ENCODE measurements at places on chromosomes 5 and 9. TPM values are rescaled to one million over a fixed set of nuclear protein-coding genes. Genes with fewer than 3 reads are reported as not detected.

S1PR3 gene
- not detected for total RNA-seq

FGF1 gene
- not detected for total RNA-seq

PLAC8L1 gene
- total RNA-seq, result not detected

TLE4 gene
- 101 TPM for total RNA-seq

DNA sequence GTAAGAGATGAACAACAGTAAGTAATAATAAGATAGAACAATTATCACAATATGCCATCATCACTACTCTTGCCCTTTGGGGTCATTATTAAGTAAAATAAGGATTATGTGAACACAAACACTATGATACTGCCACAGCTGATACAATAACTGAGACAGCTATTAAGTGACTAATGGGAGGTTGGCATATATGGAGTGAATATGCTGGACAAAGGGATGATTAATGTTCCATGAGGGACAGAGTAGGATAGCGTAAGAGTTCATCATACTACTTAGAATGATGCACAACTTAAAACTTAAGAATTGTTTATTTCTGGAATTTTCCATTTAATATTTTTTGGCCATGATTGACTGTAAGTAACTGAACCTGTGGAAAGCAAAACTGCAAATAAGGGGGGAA is 16.6 kb downstream of the POU5F2 start:
- H3K36me3 ChIP-seq, result no peaks in the 10 kb centered on the region
- H3K27me3 ChIP-seq, result no peaks in the 10 kb centered on the region
- H3K4me1 ChIP-seq, result no peaks in the 10 kb centered on the region

DNA sequence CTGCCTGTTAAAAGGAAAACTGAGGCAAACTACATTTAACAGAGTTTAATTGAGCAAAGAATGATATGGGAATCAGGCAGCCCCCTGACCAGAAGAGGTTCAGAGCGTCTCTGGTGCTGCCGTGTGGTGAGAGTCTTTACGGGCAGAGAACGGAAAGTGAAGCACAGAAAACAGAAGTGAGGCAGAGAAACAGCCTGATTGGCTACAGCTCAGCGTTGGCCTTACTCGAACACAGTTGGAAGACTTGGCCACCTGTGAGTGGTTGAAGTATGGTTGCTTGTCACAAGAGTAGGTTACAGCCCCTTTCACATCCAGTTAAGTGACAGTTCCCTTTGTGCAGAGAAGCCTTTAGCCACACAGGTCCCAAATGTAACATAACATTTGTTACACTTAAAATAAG is 16.9 kb upstream of the FBP1 start:
- no peaks in the 10 kb centered on the region for H3K36me3 ChIP-seq
- no peak overlapping the region for H3K27ac ChIP-seq
- peak overlapping the region; percentile 10 for H3K4me3 ChIP-seq
- DNase-seq, result peak; percentile 29

DNA sequence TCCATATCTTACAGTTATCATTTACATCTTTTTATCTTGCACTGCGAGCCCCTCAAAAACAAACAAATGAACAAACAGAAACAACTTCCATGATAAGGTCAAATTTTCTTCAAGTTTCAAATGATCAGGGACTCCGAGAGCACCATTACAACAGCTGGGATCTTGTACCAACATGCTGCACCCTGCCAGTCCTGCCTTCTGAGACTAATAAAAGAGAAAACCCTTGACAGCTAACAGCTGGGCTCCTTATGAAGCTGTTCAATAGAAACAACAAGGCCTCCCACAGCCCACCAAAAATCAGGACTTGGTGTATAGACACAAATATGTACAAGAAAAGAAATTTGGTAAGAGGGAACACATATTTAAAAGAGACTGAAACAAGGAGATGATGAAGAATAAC is 985.3 kb upstream of the DMAC1 start:
- H3K4me1 ChIP-seq, result no peaks in the 10 kb centered on the region
- H3K27ac ChIP-seq, result no peak overlapping the region
- no peak for DNase-seq
- no peak overlapping the region for H3K4me3 ChIP-seq
- no peaks in the 10 kb centered on the region for H3K36me3 ChIP-seq
- H3K27me3 ChIP-seq, result no peaks in the 10 kb centered on the region

GRCh38 chr5:72305194-72306142 is 14.6 kb downstream of the MRPS27 start:
- H3K4me1 ChIP-seq, result peaks cover 13% of the 10 kb centered on the region
- H3K27ac ChIP-seq, result no peak overlapping the region
- DNase-seq, result no peak
- no peak overlapping the region for H3K4me3 ChIP-seq
- no peaks in the 10 kb centered on the region for H3K27me3 ChIP-seq

GRCh38 chr5:113759505-113759904 is 246.0 kb downstream of the YTHDC2 start:
- H3K4me1 ChIP-seq, result no peaks in the 10 kb centered on the region
- H3K27ac ChIP-seq, result no peak overlapping the region
- DNase-seq, result no peak

DNA sequence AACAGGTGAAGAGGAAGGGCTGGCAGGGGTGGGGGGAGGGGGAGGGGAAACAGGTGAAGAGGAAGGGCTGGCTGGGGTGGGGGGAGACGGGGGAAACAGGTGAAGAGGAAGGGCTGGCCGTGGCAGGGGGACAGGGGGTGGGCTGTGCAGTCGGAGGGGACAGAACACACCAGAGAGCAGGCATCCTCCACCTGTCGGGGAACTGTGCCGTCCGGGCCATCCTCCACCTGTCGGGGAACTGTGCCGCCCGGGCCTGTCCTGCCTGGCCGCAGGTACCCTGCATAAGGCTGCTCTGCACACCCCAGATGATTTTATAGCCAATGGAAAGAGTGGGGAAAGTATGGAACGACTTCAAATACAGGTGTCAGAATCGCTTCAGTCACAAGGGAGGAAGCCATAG is 32.5 kb upstream of the PPP1R26 start:
- no peaks in the 10 kb centered on the region for H3K4me1 ChIP-seq
- no peak for DNase-seq
- no peak overlapping the region for H3K27ac ChIP-seq
- no peaks in the 10 kb centered on the region for H3K27me3 ChIP-seq
- no peaks in the 10 kb centered on the region for H3K36me3 ChIP-seq

DNA sequence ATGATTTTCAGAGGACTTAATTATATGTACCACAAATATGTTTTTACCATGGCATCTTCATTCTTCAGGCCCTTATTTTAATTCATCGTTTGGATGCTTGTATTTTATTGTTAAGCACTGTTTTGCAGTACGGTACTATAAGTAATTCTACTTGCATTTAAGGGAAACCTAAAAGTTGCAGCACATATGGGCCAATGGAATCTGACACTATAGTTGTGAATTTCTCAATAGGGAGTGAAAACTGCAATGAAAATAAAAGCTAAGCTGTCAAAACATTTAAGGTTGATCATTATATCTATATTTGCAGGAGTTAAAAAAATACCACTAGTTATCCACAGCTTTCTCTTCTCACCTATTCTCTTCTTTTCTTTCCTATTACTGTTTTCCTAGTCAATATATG is 1071.8 kb downstream of the MAT2B start:
- H3K27me3 ChIP-seq, result no peaks in the 10 kb centered on the region
- DNase-seq, result no peak
- H3K36me3 ChIP-seq, result no peaks in the 10 kb centered on the region
- H3K4me1 ChIP-seq, result no peaks in the 10 kb centered on the region

- no peak overlapping the region for H3K27ac ChIP-seq
- no peaks in the 10 kb centered on the region for H3K36me3 ChIP-seq
- no peaks in the 10 kb centered on the region for H3K4me1 ChIP-seq
- no peak overlapping the region for H3K4me3 ChIP-seq
- no peak for DNase-seq
Measured at GRCh38 chr5:176171171-176171760, 67.0 kb upstream of the SIMC1 start.

- no peak overlapping the region for H3K27ac ChIP-seq
- no peaks in the 10 kb centered on the region for H3K27me3 ChIP-seq
- DNase-seq, result no peak
- H3K4me1 ChIP-seq, result peaks cover 13% of the 10 kb centered on the region
- H3K4me3 ChIP-seq, result no peak overlapping the region
Measured at GRCh38 chr9:33467526-33467925, 6.2 kb downstream of the NOL6 start.

DNA sequence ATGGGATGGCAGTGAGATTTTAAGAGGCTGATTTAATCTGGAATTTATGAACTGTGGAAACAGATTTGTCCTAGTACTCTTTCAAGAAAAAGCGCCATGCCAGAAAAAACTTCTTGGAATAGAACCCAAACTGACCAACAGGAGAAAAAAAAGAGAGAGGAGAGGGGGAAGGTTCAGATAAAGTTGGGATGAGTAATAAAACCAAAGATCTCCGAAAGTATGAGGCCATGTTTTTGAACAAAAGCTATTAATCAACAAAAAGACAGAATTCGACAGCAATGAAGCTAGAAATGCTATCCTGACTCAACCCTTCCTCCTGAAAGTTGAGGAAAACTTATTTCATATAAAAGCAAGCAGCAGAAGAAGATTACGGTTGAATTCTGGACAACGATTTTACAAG is 135.5 kb downstream of the CEMIP2 start:
- H3K27ac ChIP-seq, result no peak overlapping the region
- no peaks in the 10 kb centered on the region for H3K36me3 ChIP-seq
- H3K27me3 ChIP-seq, result no peaks in the 10 kb centered on the region
- no peaks in the 10 kb centered on the region for H3K4me1 ChIP-seq
- DNase-seq, result no peak
- H3K4me3 ChIP-seq, result no peak overlapping the region

- no peak overlapping the region for H3K27ac ChIP-seq
- no peak overlapping the region for H3K4me3 ChIP-seq
- H3K36me3 ChIP-seq, result no peaks in the 10 kb centered on the region
- no peaks in the 10 kb centered on the region for H3K4me1 ChIP-seq
Measured at GRCh38 chr9:98488571-98489312, 220.0 kb downstream of the GABBR2 start.

DNA sequence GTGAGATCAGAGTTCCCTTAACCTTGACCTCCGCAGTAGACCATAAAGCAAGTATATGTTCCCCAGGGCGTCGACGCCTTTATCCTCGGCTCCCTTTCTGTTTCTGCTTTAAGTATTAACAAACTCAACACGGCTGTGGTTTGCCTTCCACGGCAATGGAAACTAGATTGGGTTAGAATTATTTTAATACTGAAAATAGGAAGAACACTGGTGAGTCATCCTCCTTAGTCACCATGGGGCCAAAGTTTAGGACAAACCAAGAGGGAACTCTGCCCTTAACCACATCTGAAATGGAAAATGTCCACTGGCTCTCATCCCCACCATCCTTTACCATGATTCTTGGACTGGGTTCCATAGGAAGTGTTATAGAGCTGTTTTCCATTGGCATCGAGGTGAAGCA is 386.1 kb downstream of the ACTL7B start:
- H3K27me3 ChIP-seq, result no peaks in the 10 kb centered on the region
- H3K4me3 ChIP-seq, result no peak overlapping the region
- H3K36me3 ChIP-seq, result no peaks in the 10 kb centered on the region
- H3K27ac ChIP-seq, result no peak overlapping the region
- no peak for DNase-seq

GRCh38 chr5:144698484-144698883 is 527.8 kb downstream of the KCTD16 start:
- no peaks in the 10 kb centered on the region for H3K27me3 ChIP-seq
- H3K27ac ChIP-seq, result no peak overlapping the region
- H3K4me1 ChIP-seq, result no peaks in the 10 kb centered on the region

GRCh38 chr9:110900456-110900855 is 137.8 kb downstream of the LPAR1 start:
- H3K4me1 ChIP-seq, result no peaks in the 10 kb centered on the region
- no peaks in the 10 kb centered on the region for H3K36me3 ChIP-seq
- no peak overlapping the region for H3K27ac ChIP-seq
- H3K4me3 ChIP-seq, result no peak overlapping the region
- DNase-seq, result no peak
- no peaks in the 10 kb centered on the region for H3K27me3 ChIP-seq

DNA sequence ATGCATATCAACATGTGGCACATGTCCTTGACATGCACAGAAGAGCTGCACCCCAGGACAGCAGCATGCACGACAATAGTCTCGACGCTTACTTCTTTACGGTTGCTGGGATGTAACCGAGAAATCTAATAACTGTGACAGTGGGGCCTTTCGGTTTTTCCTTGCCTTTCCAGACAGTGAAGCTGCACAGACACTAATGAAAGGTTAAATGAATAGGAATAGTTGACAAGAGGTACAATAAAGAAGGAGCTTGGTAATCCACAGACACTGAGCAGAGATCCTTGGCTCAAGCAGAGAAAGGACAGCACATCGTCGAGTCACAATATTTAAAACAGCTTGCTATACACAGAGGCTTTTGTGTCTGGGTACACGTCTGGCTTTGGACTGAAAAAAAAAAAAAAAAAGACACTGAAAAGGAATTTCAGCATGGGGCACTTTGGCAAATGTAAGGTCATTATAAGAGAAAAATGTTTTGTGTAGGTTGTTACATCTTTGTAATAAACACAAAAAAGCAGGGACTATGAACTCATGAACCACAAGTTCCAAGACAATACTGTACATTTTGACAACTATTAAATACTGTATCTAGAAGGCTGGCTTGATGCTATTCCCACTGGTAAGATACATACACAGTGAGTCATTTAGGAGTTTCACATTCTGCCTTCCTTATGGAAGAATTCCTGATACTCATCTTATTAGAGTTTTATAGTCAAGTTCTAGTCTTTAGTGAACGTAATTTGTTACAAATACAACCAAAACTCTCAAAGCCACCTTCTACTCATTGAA is 5.6 kb downstream of the BNC2 start:
- H3K36me3 ChIP-seq, result no peaks in the 10 kb centered on the region
- H3K4me1 ChIP-seq, result no peaks in the 10 kb centered on the region
- H3K4me3 ChIP-seq, result no peak overlapping the region
- H3K27ac ChIP-seq, result no peak overlapping the region

All from CD4-positive, alpha-beta memory T cell (primary cell).